ENCODE measurements at places on chromosomes 4 and X.

GRCh38 chr4:151876381-151876988 is 115.7 kb upstream of the GATB start:
- no peak for DNase-seq

DNA sequence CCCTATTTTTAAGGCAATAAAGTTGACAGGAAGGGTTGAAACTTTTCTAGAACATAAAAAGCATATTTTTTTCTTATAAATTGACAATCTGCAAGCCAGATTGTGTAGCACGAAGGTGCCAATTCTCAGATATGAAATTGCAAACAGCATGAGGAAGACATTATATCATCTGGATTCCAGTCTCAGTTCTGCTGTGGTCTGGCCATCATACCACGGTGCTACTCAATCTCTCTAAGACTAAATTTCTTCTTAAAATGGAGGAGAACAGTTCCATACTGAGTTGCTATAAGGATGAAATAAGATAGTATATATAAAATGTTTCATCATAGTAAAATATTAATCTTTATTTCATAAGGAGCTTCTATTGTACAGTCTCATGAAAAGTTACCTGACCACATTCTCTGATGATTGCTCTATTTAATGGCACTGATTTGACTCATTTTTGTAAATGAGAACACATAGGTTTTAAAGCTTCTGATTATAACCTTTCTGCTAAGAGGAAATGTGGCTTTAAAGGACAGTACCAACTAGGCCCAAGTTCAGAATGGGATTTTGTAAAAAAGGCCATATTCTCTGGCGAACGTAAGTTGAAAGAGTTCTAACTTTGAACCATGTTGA is 127.9 kb downstream of the SHROOM3 start:
- no peak for DNase-seq

GRCh38 chrX:129808829-129809796 is 29.4 kb downstream of the SASH3 start:
- no peak for DNase-seq

GRCh38 chr4:1179976-1180375 is 7.6 kb upstream of the SPON2 start:
- DNase-seq = no peak

GRCh38 chr4:4838936-4839810 is 20.3 kb upstream of the MSX1 start:
- no peak for DNase-seq

Data from activated gamma-delta T cell treated with Interleukin-2 at 50 U/mL for 16 hours (primary cell).